CD4-positive, alpha-beta T cell treated with Interleukin-15 for 4 hours (primary cell): ENCODE measurements at places on chromosomes 16 and 17.
A peak's percentile ranks its signal among the peaks of the same experiment; 100 is the strongest.

GRCh38 chr16:84613408-84614072 is 4.3 kb downstream of the COTL1 start:
- DNase-seq = no peak

DNA sequence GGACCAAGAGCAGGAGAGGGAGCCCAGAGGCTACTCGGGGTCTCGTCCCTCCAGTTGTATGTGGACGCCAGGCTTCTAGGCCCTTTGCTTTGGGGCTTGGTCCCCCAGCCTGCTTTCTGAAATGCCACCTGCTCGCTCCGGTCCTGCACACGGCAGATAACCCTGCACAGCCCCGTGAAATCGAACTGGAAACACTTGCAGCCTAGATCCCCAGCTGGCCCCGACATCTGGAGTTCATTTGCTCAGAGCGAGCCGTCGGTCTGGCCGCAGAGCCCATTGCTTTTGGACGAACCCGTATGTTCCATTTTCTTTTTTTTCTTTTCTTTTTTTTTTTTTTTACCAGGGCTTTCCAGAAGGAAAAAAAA is 22.9 kb downstream of the C1QTNF1 start:
- DNase-seq = no peak

DNA sequence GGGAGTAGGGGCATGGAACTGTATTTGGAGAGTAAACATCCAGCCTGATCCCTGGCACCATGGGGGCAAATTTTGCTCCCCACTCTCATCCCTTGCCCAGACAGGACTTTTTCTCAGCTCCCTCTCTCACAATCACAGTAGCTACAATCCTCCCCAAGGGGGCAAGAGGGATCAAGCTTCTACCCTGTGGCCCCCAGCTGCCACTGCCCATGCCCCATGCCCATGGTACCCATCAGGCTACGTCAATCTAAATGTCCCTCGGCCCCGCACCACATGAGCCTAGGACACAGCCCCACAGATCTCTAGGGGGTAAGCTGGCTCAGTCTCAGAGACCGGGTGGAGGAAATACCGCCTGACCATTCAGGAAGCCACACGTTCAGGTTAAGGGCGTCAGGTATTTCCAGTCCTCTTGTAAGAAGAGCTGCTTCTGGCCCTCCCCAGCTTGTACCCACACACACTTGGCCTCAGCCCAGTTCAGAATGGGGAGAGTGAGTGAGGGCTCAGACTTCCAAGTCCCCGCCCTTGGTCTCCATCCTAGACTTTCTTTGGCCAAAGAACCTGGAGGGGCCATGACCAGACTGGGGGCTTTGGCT is 1.8 kb downstream of the CACNB1 start:
- DNase-seq = peak; percentile 23

DNA sequence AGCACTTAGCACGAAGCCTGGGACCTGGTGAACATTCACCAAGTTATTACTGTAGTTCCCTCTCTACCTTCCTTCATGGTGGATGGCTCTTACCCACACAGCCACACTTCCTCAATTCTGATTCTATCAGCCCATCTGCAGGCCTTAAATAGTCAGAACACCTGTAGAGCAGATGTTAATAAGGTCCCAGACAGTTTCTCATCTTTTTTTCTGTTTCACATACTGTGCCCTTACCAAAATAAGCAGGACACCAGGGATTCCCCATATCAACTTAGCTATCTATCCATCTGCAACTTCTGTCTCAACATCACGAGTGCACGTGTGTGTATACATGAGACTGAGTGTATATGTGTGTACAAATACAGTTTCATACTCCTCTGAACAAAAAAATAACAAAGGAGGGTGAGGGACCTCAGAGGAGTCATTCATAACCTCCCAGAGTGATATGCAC is 2.8 kb downstream of the RECQL5 start:
- no peak for DNase-seq

GRCh38 chr16:77853161-77853560 is 64.8 kb downstream of the VAT1L start:
- DNase-seq = no peak

DNA sequence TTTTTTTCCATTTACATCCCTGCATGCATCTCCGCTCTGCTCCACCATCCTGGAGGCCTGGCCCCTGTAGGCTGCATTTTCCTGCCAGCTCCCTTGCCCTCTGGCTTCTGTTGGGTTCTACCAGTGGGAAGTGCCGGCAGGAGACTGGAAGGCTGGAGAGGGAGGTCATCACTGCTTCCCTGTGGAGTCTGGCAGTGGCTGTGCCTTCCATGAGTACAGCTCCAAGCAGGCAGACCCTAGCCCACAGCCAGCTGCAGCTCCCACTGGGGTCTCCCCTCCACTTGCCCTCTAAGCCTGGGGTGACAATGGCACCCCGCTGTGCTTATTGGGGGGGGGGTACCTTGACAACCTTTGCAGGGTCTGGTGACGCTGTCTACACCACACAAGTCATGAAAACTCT is 37.3 kb downstream of the MMP15 start:
- no peak for DNase-seq

DNA sequence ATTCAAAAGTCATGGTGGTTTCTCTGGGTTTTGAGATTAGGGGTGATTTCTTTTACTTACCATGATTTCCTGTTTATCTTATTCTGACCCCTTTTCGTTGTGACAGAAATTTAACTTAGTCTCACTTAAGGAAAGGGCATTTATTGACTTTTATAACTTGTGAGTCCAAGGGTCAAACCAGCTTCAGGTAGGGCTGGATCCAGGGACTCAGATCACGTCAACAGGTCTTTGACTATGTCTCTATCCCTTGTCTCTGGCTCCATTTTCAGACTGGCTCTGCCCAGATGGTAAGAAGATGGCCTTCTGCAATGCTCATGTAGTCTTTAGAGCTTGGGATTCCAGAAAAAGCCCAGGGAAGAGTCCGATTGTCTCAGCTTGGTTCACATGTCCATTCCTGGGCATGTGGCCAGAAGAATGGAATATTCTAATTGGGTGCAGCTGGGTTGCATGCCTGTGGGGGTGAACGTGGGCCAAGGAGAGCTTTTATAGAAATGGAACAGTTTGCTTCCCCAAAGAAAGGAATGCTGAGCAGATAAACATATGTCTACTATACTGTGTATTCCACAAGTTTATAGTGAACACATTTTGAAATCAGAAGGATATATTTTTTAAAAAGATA is 13.4 kb downstream of the USP43 start:
- no peak for DNase-seq

DNA sequence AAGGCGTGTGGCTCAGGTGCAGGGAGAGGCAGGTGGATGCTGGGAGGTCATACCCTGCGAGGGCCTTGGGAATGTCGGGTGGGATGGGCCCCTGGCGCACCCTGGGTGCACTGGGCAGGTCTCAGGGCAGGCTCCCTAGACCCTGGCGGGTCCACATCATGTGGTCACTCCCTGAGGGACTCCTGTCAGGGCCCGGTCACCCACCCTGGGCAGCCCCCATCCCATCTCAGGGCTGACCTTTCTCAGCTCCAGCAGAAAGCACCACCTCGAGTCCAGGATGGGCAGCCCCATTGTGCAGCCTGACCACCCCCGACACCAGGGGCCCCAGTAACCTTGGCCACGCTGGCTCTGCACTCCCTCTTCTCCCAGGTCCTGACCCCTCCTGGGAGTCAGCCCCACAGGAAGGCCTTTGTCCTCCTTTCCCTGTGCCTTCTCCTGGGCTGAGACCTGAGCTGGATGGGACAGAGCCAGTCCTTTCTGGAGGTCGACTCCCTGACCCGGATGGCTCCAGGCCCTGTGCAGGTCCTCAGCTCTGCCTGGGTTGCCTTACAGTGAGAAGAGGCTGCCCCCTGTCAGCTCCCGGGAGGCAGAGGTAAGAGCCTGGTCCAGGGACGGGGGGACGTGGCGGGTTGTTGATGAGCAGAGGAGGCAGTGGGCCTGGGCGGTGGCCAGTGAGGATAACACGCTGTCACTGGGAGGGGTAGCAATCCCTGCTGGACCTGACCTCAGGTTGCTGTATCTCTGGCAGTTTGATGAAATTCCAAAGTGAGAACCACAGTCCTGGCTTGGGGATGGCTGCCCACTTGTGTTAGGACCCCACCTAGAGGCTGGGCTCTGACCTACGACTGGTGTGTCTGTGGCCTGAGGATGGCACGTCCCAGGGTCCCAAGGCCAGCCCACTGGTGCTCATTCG is 77.9 kb downstream of the GOSR1 start:
- DNase-seq = no peak

DNA sequence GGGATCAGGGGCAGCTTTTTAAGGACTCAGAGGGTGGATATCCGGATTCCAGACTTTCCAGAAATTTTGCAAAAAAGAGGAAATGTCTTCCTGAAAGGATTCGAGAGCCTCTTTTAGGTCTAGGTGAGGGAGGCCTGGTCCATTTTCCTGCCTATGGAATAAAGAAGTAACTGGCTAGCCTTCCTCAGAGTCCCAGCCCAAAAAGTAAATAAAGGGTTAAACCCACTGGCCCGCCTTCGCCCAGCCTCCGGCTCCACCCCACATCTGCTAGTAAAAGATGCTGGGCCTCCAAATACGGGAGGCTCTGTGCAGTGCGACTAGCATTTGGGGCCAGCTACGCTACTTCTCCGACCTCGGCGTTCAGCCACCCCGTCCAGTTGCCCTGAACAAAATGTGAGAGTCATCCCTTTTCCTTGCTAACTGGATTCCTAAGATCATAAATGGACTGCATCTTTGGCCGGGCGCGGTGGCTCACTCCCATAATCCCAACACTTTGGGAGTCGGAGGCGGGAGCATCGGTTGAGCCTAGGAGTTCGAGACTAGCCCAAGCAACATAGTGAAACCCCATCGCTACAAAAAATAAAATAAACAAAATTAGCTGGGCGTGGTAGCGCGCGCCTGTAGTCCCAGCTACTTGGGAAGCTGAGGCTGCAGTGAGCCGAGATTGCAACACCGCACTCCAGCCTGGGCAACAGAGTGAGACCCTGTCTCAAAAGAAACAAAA is 824 bp upstream of the MPP2 start:
- DNase-seq = peak; percentile 55

- DNase-seq = no peak
Measured at GRCh38 chr16:67248401-67249177, at the start of gene SLC9A5. Gene SLC9A5 (plus strand): TSS chr16:67248979. CDS start chr16:67249015, 36 bp downstream.

- DNase-seq = no peak
Measured at GRCh38 chr17:32288615-32289014, 23.0 kb downstream of the RHBDL3 start.

GRCh38 chr16:50445621-50446555 is 77.1 kb upstream of the BRD7 start:
- DNase-seq = no peak

DNA sequence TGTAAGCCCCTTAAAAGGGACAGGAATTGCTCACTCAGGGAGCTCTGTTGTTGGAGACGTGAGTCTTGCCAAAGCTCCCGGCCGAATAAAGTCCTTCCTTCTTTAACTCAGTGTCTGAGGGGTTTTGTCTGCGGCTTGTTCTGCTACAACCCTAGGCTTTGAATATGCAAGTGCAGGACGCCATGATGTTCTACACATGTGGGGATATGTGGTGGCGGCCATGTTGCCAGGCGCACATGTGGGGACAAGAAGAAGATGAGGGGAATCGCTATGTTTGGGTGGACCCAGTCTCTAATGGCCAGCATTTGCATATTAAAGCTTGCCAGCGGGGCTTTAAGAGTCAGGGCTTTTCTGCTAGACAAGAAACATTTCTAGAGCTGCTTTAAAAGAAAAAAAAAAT is 96.8 kb upstream of the CA10 start:
- DNase-seq = no peak

- DNase-seq = no peak
Measured at GRCh38 chr17:78401246-78401645, 22.8 kb downstream of the PGS1 start.

- DNase-seq = no peak
Measured at GRCh38 chr16:23288209-23288608, 13.9 kb upstream of the SCNN1B start.

GRCh38 chr16:50831751-50832150 is 89.9 kb downstream of the CYLD start:
- no peak for DNase-seq
